ENCODE measurements at places on chromosomes 5 and 9.
A peak's percentile ranks its signal among the peaks of the same experiment; 100 is the strongest.

GRCh38 chr9:128505414-128505765 is 871 bp downstream of the GLE1 start:
- no peak for DNase-seq

DNA sequence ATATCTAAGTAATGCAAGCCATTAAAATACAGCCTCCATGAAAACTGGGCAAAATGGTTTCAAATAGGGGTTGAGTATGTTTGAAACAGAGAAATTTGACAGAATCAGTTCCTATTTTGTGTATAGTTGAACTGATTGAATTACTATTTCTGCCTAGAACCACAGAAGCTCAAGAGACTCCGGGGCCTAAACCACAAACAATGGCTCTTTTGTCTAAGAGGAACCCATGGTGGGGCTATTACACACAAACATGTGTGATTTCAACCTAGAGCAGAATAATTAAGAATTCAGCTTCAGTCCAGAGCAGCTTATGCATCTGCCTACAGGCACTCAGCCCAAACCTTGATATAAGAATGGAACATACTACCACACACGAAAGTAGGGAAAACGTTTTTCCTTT is 171.2 kb upstream of the MPDZ start:
- no peak for DNase-seq

- DNase-seq, result no peak
Observed at GRCh38 chr9:121498487-121499176, 1.0 kb downstream of the GGTA1 start.

DNA sequence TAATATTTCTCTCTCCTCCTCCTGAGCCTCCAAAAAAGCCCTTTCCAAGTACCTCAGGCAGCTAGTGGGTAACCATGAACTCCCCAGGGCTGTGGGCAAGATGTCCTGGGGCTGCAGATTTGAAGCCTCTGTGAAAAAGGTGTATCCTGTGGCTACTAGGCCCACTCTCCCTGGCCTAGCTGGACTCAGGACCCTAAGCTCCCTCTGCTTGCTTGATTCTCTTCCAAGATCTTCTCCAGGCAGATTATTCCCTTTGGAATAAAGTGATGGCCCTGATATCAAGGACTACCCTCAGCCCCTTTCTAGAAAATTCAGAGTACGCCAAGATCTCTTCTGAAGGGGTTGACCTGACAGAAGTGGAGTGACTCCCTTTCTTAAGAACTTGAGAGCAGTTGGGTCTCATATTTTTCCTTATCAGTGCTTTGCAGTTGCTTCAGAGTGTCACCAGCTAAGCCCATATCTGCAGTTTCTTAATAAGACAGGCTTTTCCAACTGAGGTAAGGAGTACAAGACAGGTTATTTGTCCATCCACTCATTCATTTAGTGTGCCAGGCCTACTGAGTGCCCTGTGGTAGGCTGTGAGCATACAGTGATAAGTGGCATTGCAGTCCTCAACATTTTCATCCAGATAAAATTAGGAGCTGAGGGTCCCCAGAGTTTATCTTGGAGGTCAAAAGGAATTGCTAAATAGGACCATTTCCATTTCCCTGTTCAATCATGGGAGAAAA is 42.5 kb downstream of the CYSTM1 start:
- DNase-seq, result no peak

GRCh38 chr5:169071-169727 is 22.1 kb upstream of the LRRC14B start:
- peak; percentile 56 for DNase-seq

GRCh38 chr5:120330558-120330957 is 133.5 kb upstream of the PRR16 start:
- DNase-seq, result no peak

DNA sequence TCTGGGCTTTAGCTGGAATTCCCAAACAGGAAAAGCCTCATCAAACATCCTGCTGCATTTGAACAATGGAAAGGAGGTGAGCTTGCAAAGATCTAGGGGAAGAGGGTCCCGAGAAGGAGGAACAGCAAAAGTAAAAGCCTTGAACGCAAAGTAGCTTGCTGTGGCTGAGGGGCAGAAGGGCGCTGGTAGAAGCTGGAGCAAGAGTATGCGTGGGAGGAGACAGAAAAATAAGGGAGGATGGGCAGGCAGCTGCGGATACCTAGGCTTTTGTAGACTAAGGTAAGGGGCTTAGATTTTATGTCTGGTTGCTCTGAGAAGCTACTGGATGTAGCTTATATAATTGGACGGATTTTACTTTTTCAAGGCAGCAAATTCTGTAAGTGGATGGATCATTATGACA is 21.9 kb upstream of the TGFBR1 start:
- DNase-seq, result no peak

DNA sequence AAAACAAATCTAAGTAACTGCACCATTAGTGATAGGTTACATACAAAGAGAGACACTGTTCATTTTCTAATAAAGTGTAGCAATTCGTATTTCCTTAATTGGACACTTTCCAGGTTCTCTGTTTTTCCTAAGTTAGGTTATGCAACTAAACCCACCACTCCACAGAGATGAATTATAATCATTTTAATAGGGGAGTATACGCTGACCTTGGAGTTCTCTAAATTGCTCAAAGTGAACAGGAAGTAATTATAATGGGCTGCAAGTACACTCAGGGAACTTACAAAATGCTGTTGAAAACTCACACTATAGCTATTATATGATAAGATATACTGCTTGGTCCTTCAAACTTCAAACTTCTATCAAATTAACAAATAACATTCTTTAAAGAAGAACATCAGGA is 18.2 kb upstream of the ADCY2 start:
- no peak for DNase-seq

DNA sequence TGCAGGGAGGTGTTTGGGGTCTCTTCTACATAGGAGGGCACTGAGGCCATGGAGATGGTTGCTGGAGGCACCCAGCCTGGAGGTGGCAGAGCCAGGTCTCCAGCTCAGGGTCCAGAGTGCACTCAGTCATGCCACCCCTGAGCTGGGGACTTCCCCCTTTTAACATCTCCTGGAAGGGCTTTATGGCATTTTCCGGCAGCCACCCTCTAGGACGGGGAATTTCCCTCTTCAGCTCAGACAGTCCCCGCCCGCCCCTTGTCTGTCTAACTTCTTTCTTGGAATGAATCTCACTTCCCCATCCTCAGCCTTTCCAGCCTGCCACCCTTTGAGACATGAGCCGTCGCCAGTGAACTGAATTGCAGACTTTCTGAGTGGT is 49.9 kb downstream of the COL15A1 start:
- DNase-seq, result peak; percentile 45

- DNase-seq, result no peak
Observed at GRCh38 chr9:132299221-132299620, 55.6 kb downstream of the SETX start.

GRCh38 chr9:137412431-137412830 is 10.5 kb downstream of the EXD3 start:
- DNase-seq, result peak; percentile 11

DNA sequence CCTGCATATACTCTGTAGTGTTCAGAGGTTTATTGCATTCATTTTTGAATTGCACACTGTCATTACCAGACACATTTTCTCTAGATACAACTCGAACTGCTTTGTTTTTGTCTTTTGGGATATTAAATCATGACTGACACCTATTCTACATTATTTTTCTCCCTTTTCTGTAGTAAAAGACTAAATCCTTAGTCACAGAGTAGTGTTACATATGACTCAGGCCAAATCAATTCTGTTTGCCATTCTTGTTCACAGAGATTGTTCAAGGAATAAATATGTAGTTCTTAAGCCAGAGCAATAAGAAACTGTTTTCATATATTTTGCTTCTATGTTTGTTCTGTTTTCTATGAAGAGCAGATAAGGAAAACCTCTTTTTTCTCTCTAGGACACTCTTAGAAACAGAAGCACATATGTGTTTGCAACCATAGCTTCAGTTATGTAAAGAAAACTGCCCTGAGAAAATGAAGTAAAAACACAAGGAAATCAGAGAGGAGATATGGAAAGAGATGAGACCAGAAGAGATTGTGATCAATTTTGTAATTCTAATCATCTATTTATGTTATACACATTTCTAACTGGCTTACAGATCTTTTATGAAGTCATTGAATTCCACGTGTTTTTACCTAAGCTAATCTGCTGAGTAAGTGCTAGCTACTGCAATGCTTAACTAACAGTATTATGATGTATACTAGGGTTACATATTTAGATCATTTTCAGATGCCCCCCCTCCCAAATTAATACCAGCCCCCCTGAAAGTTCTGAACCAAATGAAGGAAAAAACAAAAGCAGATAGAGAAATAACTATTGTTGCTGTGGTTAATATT is 1995.6 kb upstream of the CDH6 start:
- no peak for DNase-seq

DNA sequence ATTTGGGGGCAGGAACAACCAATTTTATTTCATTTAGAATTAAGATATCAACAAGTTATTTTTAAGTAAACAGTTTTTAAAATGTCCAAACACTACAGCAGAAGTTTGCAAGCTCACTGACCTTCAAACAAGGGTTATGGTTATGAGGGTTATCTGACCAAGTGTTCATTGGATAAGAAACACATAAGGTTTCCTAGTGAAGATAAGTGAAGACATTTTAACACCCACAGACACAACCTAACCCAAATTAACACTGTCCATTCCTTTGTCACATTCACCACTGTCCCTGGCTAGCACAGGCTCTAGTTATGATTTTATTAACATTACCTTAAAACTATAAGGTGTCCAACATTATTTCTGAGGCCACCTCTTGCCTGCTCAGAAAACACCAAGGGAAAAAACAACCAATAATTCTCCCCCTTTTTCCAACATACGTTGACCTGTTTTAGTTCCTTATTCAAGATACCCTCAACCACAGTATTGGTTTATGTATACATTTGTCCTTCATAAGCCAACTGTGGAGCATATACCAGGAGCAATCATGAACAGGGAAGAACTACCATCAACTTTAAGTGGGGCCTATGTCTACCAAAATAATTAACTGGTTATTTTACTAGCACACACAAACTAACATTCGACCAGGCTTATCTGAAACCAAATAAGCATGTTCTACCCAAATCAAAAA is 4.0 kb downstream of the ETF1 start:
- DNase-seq, result no peak

DNA sequence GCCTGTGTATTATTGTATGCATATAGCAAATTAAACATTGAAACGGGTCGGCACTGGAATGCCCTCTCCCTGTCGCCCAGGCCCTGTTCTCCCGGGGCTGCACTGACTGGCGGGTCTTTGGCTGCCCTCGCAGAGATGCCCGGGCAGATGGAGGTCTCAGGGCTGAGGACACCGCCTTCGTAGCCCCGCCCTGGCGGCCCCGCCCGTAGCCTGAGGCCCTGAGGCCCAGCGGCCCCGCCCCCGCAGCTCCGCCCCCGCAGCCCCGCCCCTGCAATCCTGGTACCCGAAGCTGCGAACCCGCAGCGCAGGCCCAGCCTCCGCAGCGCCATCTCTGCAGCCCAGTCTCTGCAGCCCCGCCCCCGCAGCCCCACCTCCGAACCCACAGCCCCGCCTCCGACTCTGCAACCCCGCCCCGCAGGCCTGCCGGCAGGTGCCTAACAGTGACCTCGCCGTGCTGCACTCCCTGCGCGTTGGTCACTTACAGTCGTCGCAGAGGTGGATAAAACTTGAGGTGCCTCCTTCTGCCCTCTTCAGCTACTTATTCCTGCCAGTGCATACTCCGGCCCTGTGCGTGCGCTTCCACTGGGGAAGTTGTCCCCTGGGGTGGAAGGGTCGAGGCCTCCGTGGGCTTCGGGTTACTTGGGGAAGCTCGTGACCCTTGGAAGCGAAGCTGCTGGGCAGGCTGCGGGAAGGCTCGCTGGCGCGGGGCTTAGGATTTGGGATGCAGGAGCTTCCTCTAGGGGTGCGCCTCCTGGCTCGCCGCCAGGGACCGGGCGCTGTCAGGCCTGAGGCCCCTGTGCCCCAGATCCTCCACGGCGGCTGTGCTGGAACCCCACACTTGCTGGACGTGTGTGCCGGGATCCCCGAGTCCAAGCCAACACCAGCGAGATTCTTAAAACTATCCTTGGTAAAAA is 72.3 kb downstream of the ICE1 start:
- DNase-seq, result peak; percentile 70

DNA sequence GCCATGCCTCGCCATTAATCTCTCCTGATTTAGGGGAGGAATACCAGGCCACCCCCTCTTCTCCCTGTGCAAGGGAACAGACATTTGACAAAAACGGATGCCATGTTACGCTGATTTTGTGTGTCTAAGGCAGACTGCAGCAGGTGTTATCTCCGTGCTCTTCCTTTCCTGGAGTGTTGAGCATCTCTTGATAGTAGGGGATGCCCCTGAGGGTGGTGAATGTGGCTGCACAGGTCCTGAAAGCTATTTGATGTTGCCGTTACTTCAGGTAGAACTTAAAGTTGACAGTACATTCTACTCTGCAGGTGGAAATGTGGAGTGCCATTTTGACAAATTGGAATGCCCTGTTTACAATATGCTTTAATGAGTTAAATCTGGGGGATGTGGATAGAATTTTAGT is 21.5 kb downstream of the TENT4A start:
- DNase-seq, result no peak

DNA sequence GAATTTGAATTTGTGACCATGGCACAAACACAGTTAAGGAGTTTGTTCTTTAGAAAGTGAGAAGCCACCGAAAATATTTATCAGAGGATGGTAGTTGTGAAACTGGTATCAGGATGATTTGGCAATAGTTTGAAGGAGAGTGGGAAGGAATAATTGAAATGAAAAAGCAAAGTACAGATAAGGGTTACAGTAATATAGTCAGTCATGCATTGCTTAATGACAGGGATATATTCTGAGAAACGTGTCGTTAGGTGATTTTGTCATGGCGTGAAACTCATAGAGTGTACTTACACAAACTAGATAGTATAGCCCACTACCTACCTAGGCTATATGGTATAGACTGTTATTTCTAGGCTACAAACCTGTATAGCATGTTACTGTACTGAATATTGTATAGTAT is 84.2 kb downstream of the GPBP1 start:
- no peak for DNase-seq

- DNase-seq, result no peak
Observed at GRCh38 chr5:58240322-58240721, 219.6 kb downstream of the PLK2 start.

- peak; percentile 67 for DNase-seq
Observed at GRCh38 chr9:1100945-1101344, 50.8 kb downstream of the DMRT2 start.

DNA sequence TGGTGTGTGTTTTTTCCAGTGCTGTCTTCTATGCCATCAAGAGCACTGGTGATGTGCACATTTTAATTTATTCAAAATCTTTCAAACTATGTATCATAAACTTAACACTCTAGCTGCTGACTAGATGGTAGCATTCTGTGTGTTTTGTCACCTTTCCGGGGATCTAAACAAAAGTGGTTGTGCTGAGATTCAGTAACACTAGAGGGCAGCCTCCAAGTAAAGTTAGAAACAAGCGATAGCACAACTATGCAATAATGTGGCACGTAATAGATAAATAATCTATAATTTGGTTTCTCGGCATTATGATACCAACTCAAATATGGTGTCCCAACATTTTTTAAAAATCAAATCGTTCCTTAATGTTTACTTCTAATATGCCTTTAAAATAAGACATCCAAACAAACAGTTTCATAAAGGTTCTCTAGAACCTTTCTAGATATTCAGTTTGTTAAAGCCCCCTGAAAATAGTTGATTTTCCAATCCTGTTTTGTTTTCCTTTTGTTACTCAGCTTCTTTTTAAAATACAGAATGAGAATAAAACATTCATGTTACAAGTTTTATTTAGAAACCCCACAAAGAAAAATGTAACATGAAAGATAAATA is 16.9 kb downstream of the SEMA6A start:
- DNase-seq, result no peak

- no peak for DNase-seq
Observed at GRCh38 chr5:107968998-107969397, 298.3 kb upstream of the EFNA5 start.
